ENCODE measurements at places on chromosomes 12 and 14.

- DNase-seq, result peak; percentile 96
Measured at GRCh38 chr14:72643317-72643801, 250.5 kb downstream of the DPF3 start.

- DNase-seq, result no peak
Measured at GRCh38 chr12:106908561-106908960, 47.1 kb upstream of the TMEM263 start.

DNA sequence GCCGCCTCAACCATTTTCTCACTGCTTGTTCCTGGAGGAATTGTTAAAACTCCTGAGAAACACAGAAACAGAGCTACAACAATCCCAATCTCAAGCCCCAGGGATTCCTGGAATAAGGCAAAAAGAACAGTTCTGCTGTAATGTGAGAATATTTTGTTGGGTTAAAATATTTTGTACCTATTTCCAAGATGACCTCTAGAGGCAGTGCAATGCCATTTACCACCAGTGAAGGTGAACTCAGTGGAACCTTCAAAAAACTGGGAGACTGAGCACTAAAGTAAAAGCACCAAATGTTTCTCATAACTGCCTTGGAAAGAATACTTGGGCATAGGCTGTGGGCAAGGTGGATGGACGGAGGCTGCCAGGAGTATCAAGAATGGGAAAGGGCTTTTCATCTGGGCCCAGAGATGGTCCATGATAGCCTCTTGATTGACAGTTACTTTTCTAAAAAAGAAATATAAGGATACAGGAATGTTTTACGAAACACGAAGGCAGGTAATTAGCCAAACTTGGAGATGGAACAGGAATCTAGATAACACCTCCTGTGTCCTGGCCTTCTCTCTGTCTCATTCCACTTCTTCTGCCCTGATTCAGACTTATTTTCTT, 334.0 kb upstream of the FLRT2 start:
- DNase-seq, result no peak

- no peak for DNase-seq
Measured at GRCh38 chr14:30569216-30569902, 10.4 kb downstream of the G2E3 start.

DNA sequence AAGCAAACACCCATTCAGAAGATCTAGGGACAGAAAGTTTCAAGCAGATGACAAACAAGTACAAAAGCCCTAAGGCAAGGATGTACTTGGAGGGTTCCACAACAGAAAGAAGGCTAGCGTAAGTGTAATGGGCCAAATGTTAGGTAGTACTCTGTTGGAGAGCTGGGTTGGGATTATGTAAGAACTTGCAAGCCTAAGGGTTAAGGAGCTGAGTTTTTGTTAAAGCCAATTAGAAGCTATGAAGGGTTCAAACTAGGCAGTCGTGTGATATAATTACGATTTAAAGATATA, 41.4 kb downstream of the HECTD1 start:
- no peak for DNase-seq

DNA sequence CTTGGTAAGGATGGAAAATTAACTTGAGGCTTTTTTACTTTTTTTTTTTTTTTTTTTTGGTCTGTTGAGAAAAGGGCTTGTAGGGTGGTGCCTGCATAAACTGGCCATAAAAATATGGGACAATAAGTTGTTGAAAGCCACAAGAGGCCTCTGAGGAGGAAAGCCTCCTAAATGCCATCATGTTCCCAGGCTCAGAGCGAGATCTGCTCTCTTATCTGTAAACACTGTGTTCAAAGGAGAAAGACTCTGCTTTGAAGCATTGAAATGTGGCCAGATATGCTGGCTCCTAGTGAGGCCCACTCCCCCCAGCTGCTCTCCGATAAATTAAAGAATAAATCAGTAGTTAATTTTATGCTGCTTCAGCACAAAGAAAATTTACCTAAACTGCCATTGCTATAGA, 504.9 kb downstream of the DIO2 start:
- DNase-seq, result no peak

DNA sequence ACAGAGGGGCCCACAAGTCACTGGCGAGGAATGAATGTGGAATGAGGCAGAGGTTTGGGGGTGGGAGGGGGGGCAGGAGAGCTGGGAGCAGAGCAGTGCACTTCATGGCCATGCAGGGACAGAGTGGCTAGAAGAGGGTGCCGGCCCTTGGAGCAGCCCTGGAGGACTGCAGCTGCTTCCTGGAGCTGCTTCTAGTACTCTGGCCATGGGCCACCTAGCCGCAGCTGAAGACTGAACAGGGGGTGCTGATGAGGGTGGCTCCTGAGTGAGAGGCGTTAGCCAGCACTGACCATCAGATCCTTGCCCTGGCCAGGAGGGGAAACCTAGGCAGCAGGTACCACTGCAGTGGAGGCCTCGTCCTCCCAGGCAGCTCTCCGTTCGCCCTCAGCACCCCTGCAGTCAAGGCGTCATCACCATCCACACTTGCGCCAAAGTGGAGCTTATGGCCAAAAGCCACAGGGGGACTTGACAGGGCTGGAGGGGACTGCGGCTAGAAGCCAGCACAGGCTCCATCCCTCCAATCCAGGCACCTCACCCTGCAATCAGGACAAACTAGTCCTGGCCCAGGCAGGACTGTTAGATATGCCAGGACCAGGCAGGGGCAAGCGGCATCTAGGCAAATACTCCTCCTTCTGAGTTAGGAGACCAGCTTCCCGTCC, 16.4 kb downstream of the OTUB2 start:
- DNase-seq, result no peak

DNA sequence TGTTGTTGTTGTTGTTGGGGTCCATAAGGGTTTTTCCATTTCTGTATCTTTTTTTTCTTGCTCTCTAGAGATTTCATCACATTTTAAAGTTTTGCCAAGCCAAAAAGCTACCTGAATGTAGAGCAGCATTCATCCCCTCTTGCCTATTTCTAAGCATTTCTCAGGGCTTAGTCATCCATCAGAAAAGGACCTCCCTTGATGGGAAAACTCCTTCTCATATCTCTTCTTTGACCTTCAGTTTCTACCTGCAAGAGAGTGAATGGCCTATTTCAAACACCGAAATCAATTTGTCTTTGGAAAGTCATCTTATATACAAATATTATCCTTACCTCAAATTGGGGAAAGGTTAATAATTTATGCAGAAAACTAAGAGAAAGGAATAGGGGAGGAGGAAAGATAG, 4.5 kb downstream of the MYBPC1 start:
- no peak for DNase-seq

GRCh38 chr12:70448371-70448770, 82.3 kb downstream of the KCNMB4 start:
- no peak for DNase-seq

DNA sequence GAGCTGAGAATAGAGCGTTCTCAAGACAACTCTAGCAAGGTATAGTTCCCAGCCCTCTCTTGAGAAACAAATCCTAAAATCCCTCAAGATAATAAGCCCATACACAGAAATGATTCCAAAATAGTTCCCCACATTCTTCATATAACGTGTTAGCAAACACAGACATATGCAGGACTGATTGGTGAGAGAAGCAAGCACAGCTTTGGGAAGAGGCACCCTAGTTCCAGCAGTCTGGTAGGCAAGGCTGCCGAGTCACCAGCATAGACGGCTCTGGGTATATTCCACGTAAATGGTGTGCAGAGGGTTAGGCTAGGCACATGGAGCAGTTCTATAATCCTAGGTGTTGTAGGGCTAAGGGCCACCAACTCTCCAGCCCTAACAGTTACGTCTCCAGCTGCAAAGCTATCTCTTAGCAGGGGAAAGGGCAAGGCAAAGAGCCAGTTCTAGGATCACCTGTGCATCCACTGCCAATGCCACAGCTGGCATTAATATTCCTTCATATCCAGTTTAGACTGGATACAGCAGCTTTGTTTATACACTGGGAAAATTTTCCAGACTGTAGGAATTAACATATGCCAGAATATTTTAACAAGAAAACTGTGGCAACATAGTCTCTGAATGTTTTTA, 52.9 kb downstream of the SH2B3 start:
- no peak for DNase-seq

- DNase-seq, result no peak
Measured at GRCh38 chr14:37406095-37406494, 189.0 kb downstream of the FOXA1 start.

DNA sequence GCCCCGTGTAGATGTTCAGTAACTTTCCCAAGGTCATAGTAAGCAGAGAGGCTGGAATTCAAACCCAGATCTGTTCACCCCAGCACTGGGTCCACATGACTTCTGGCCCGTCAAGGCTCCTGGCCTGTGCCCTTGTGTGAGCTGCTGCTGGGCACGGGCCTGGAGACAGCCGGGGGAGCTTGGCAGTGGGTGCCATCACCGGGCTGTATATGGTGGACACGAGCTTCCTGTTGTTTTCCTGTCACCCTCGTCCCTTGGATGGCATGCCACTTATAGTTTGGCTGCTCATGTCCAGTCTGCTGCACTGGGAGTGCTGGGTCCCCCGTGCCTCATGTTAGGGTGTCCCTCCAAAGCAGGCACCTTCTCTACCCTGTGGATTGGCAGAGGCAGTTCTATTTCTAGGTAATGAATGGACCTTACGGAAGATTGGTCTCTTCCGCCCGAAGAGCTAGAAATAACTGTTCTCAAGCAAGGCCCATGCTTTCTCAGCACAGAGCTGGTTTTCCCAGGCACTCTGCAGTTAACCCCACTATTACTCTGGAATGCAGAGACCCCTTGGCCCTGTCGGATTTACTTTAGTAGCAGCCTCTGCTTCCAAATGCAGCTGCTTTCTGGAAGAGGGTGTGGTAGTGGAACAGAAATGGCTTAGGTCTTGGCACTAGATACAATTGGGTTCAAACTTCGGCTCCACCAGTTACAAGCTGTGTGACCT, 44.3 kb downstream of the ELK3 start:
- no peak for DNase-seq

GRCh38 chr14:67582061-67582460, 18.0 kb downstream of the PIGH start:
- DNase-seq, result no peak
